ENCODE measurements at places on chromosomes 7 and 10.

DNA sequence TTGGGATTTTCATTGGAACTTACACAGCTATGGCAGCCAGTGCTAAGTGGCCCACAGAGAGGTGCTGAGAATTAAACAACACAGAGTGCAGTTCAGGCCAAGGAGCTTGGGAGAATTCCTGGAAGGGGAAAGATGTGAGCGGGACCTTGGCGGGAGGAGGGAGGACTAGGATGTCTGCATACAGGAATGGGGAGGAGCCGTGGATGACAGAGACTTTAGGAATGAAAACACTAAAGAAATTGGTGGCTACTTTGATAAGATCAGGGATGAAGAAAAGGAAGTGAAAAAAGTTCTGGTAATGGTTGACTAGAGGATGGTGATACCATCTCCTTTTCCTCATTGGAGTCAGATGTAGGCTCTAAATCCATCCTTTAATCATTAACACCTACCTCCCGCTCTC lies 234.2 kb upstream of the FZD8 start:
- DNase-seq, result no peak

- DNase-seq, result no peak
Observed at GRCh38 chr7:47361746-47362215, 220.1 kb downstream of the TNS3 start.

DNA sequence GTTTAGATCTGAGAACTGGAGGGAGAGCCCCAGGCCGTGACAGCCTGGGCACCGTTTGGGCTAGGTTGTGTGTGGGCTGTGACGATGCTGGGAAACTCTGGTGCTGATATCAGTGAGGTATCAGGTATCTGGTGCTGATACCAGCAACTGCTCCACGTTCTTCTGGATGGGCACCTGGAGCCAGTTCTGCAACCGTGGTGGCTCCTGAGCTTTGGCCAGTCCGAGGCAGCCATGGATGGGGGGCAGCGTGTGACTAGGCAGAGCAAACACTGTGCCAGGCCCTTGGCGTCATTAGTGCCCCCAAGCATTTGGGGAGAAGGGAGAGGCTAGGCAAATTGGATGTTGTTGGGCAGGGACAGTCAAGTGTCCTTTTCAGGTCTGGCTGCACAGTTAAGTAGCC lies 57.9 kb downstream of the ZNF467 start:
- DNase-seq, result no peak

DNA sequence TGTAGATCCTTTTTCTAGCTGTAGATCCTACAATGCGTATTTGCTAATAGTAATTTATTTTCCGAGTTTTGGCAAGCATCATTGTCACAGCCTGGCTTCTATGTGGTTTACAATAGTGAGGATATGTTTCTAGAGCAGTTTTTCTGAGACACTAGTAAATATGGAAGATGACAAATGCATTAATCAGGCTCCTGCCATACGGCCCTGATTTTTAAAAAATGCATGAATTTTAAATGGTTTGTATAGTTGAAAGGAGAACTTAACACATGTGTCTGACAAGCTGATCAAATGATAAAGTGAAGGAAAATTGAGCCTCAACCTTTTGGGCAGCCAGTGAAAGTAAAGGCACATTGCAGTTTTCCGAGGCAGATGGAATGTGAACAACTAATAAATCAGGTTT lies 354.1 kb downstream of the EXOC4 start:
- no peak for DNase-seq

DNA sequence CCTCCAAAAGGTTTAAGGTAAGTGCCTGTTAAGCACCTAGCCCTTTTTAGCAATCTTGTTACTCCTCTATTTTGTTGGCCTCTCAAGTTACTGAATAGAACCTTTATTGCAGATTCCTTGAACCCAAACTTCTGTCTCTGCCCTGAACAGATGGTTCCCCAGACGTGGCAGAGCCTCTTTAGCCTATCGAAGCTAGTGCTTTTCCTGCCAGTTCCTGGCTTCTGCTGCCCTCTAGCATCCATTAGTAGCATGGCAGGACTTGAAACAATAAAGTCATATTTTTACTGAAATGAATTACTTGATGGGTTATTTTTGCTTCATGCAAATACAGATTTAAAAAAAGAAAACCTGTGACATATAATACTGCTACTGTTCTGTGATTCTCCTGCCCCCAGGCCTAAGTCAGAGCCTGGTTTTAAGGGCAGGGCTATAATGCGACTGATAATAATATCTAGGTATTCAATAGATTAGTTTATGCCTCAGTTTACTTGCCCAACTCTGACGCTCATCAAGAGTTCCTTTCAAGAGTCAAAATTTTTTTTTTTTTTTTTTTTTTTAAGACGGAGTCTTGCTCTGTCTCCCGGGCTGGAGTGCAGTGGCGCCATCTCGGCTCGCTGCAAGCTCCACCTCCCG lies 84.3 kb upstream of the PHF14 start:
- DNase-seq, result peak; percentile 92

DNA sequence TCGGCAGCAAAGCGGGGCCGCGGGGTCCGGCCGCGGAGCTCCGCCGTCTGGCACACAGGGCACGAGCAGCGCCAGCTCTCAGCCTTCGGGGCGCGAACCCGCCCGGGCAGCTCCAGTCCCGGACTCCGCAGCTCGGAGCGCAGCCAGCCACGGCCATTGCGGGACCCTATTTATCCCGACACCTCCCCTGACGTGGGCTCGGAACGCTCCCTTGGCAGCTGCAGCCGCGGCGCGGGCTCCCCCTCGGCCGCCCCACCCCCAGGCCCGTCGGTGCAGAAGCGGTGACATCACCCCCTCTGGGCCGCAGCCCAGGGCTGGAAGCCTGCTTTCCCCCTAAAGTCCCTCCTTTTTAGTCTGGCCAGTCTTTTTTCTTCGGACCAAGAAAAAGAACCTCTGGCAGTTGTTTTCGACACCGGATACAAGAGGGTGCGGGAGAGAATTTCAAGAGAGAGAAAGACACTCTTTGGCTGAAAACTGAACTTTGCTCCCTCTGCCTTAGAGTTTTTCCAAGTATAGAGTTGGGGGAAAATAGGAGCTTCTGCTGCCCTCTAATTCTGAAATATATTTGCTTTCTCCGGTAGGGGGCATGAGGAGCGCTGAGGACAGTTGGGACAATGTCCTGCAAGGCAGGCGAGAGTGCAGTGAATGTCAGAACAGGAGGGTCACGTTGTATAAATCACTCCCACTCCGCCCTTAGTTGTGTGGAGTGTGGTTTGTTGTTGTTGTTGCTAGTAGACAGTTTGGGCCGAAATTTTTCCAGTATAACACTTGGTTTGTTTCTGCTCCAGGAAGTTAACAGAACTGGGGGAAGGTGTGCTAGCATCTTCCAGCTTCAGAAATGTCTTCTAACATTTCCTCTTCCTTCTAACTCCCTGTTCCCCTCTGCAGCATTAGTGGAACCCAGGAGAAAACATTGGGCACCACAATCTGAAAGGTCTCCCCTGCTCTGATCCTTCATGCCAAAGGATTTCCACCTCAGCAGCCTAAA lies at the start of gene SFRP4:
Gene SFRP4 (minus strand): TSS at position 145 of the 988 bp plus-strand sequence. CDS start 280 bp downstream, outside the sequence.
- peak; percentile 72 for DNase-seq

GRCh38 chr10:93300981-93301380 lies 181.2 kb downstream of the MYOF start:
- DNase-seq, result no peak

DNA sequence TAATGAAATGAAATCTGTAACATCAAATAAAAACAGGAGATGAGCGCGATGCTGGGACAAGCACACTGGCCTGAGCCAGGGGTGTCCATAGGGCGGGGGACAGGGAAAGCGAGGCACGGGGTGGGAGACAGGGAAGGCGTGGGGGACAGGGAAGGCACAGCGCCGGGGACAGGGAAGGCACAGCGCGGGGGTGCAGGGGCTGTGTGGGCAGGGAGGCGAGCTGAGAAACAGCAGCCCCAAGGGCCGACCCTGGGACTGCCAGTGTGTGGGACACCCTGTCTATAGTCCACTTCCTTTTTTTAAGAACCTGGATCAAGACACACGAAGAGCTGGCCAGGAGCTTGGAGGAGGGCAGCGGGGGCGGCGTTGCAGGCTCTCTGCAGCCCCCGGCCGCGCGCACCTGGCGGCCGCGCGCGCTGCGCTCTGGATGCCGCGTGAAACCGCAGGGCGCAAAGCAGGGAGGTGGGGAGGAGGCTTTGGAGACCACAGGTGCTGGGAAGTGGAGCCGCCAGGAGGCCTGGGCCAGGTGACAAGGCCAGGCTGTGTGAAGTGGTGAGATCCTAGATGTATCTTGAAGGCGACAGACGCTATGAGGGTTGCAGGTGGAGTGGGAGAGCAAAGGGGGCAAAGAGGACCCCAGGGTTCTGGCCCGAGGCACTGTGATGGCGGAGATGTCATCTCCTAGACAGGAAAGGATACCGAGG lies 157.7 kb downstream of the COBL start:
- DNase-seq, result no peak

DNA sequence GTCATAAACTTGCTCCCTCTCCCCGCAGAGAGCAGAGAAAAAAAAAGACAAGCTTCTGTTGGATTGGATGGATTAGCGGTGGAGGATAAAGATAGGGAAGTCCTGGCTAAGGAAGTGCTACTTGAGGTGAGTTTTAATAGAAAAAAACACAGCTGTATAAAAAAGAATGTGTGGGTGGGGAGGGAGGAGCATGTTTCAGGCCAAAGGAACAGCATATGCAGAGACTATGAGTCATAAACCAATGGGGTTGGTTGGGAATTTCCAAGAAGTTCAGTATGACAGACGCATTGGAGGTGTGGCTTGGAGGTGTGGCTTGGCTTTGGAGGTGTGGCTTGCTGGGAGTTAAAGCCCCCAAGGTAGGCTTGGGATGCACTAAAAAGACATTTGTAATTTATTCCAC lies 103.0 kb upstream of the LSM8 start:
- DNase-seq, result no peak

DNA sequence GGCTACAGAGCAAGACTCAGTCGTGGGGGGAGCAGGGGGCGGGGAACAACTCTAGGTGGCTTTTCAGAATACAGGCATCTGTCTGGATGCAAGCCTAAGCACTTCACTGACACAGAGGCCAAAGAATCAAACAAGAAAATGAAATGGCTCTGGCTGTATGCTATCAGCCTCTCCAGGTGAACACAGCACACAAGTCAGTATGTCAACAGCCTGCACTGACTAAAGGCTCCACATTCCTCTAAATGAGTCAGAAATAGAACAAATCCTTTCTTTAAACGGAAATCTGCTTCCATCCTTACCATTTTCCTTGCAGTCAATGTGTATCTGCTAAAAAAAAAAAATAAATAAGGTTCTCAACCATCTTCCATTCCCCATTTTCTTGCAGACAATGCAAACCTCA lies 88.3 kb downstream of the ARMH3 start:
- no peak for DNase-seq

GRCh38 chr10:113291413-113291812 lies 261.4 kb upstream of the HABP2 start:
- DNase-seq, result no peak

GRCh38 chr7:134440067-134440466 lies 18.8 kb downstream of the AKR1B1 start:
- no peak for DNase-seq

DNA sequence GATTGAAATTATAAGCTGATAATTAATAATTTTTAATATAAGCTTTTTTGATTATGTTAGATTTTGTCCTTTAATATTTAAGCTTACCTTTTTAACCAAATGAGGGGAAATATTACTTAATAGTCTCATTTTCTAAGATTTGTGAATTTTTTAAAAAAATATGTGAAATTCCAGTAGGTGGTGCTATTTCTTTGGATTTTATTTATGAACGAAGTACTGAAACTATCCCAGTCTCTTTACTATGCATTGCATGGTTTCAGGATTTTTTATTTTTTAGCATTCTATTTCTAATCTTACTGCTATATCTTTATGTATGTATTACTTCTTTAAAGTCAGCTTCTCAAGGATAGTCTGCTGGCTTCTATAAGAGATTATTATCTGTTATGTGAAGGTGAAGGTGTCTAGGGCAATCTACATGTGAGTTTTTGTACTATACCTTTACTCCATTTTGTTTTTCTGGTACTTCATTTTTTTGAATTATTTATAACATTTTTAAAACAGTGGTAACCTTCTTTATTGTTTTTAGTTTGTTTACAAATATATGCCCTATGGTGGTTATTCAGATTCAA lies 78.3 kb downstream of the ATRNL1 start:
- DNase-seq, result peak; percentile 69

All from Karpas-422 (cell line).